ENCODE measurements at places on chromosomes 6 and 20.

- peak; percentile 60 for DNase-seq
Measured at GRCh38 chr20:45968801-45969711, 2.9 kb downstream of the ZNF335 start.

- DNase-seq, result no peak
Measured at GRCh38 chr6:25218346-25218745, 60.8 kb upstream of the CARMIL1 start.

GRCh38 chr6:112241820-112242429, 12.4 kb downstream of the LAMA4 start:
- no peak for DNase-seq

GRCh38 chr6:40349123-40349900, 237.9 kb downstream of the LRFN2 start:
- DNase-seq, result peak; percentile 36

DNA sequence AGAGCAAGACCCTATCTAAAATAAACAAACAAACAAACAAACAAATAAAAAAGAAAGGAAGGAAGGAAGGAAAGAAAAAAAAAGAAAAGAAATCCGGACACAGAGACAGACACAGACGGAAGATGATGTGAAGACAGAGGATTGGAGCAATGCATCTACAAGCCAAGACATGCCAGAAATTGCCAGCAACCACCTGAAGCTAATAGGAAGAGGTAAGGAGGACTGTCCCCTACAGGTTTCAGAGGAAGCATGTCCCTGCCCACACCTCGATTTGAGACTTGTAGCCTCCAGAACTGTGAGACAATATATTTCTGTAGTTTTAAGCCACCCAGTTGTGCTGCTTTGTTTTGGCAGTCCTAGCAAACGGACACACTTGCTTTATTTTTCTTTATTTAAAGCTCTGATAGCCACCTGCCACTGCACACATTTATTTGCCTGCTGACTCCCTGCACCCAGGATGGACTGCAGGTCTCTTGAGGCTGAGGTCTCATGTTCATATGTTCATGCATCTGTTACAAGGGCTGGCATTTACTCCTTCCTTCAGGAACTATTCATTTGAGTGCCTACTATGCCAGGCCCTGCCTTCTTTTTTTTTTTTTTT, 20.7 kb upstream of the ZMYND8 start:
- no peak for DNase-seq

- no peak for DNase-seq
Measured at GRCh38 chr6:63492476-63492875, 79.8 kb upstream of the LOC128125822 start.

GRCh38 chr20:10040070-10040975, 5.5 kb downstream of the ANKEF1 start:
- DNase-seq, result no peak

DNA sequence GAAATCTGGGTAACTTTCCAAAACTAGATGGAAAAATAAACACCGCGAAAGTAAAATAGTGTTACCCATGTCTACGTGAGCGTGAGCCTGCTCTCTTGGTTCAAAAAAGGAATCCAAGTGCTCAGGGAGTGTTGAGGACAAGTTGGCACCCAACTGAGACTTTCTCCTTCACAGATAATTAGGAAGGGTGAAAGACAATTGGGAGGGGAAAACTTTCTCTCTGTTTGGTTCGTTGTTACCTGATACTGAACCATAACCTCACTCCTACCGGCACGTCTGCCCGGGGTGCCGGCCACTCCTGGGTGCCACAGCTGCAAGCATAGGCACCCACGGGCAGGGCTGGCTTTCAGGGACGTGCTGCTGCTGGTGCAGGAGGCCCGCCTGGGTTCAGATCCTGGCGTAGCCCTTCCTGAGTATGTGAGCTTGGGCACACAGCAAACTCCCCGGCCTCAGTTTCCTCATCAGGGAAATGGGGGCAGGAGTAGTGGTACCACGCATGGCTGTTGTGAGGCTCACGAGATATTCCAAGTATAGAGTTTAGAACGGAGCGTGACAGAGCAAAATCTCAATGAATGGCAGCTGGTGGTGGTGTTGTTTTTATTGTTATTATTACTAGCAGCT, 38.2 kb upstream of the PMEPA1 start:
- DNase-seq, result no peak

- DNase-seq, result no peak
Measured at GRCh38 chr6:16827627-16828026, 66.4 kb upstream of the ATXN1 start.

- no peak for DNase-seq
Measured at GRCh38 chr6:111533087-111533784, 50.2 kb upstream of the REV3L start.

Data from sciatic nerve (tissue), 2 donors.